ENCODE measurements at places on chromosomes 3 and 15.

DNA sequence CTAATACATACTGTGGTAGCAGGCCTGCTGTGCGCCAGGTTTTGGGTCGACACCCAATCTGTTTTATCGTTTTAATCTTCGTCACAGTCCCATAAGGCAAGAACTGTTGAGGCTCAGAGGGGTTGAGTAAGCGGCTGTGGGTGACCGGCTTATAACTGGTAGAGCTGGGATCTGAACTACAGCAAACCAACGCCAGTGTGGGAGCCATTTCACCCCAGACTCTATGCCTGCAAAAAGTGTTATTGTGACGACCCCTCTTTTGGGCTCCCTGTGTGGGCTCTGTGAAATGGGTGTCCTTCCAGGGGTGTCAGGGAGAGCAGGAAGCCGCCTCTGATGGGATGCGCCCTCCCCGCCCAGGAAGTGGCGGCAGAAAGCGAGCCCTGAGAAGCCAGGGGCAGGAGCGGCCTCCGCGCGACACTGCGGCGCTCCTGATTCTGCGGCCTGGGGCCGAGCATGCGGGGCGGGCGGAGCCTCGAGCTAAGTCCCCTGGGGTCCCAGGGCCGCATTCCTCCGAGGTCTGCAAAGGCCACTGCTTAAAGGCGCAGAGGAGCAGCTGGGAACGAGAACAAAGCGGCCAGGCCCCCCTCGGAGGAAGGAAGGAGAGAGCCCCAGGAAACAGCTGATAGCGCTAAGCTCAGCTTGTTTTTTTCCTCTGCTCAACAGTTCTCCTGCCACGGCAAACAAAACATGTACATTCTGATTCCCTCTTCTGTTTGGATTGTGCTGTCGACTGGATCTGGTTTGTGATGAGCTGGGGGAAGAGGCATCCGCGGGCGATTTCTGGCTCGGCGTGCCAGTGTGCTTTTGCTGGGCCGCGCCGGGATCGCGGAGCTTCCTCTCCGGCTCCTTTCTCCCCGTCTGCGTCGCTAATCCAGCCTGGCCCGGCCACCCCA is 33.9 kb downstream of the GRK7 start:
- no peak for DNase-seq

GRCh38 chr15:37098468-37099318 is 1.7 kb downstream of the MEIS2 start:
- DNase-seq, result no peak

- no peak for DNase-seq
Observed at GRCh38 chr3:7874116-7874515, 627.5 kb upstream of the LMCD1 start.

DNA sequence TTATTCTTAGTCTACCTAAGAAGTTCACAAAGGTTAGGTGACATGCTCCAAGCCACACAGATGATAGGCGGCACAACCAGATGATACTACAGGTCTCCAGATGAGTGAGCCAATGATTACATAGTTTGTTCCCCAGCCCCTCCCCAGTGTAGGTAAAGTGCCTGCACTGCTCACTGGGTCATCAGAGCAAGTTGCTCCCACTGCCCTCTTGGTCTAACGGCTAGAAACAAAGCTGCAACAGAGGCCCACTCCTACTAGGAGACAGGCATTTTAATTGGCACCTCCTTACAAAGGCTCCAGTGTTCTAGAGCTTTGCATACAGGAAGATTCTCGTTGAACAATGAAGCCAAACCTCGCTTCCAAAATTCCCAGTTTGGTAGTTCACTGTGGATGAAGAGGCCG is 47.3 kb downstream of the TMEM44 start:
- no peak for DNase-seq

DNA sequence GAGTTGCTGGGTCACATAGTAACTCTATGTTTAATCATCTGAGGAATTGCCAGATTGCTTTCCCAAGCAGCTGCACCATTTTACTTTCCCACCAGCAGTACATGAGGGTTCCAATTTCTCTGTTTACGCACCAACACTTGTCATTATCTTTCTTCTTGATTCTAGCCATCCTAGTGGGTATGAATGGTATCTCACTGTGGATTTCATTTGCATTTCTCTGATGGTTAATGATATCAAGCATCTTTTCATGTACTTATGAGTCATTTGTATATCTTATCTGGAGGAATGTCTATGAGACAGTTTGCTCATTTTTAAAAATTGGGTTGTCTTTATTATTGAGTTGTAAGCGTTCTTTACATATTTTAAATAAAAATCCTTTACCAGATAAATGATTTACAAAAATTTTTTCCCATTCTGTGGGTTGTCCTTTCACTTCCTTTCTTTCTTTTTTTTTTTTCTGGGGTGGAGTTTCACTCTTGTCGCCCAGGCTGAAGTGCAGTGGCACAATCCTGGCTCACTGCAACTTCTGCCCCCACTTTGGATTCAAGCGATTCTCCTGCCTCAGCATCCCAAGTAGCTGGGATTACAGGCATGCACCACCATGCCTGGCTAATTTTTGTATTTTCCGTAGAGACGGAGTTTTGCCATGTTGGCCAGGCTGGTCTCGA is 8.9 kb upstream of the SGO1 start:
- no peak for DNase-seq

GRCh38 chr3:134061401-134061800 is 31.7 kb upstream of the SLCO2A1 start:
- DNase-seq, result no peak

GRCh38 chr15:58146749-58147148 is 8.6 kb downstream of the AQP9 start:
- DNase-seq, result no peak

DNA sequence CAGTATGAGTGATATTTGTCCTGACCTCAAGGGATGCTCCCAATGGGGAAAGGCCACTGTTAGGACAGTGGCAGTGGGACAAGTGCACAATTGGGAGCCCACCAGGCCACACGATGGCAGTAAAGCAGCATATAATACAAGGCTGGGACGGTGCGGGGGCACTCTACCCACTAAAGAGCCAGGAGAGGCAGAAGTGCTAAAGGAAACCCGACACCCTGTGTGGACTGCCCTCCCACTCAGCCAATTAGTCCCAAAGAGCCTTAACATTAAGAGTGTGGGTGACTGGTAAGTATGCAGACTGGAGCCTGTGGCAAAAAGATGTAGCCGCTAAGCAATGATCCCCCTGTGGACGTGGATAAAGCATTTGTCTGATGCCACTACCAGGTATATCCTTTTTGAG is 8.2 kb upstream of the ZNF589 start:
- DNase-seq, result no peak

- DNase-seq, result no peak
Observed at GRCh38 chr15:30997270-30997669, 5.8 kb upstream of the MTMR10 start.

DNA sequence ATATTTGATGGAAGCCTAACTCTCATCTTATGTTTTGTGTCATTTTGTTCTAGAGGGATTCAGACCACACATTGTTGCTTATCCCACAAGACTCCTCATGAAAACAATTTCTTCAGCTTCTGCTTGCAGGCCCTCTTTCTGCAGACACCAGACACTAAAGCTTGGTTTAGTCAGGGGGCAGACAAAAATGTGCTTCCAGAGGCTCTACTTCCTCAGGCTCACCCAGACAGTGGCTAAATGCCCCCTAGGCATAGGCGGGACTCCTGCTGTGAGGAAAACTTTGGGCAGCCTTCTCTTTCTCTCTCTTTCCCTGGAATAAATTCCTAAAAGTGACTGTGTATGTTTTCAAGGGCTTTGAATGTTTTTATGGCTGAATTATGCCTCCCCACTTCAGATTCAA is 435.4 kb upstream of the ATP11B start:
- DNase-seq, result no peak

GRCh38 chr15:65334586-65335231 is 30.2 kb downstream of the RNU5B-1 start:
- no peak for DNase-seq

DNA sequence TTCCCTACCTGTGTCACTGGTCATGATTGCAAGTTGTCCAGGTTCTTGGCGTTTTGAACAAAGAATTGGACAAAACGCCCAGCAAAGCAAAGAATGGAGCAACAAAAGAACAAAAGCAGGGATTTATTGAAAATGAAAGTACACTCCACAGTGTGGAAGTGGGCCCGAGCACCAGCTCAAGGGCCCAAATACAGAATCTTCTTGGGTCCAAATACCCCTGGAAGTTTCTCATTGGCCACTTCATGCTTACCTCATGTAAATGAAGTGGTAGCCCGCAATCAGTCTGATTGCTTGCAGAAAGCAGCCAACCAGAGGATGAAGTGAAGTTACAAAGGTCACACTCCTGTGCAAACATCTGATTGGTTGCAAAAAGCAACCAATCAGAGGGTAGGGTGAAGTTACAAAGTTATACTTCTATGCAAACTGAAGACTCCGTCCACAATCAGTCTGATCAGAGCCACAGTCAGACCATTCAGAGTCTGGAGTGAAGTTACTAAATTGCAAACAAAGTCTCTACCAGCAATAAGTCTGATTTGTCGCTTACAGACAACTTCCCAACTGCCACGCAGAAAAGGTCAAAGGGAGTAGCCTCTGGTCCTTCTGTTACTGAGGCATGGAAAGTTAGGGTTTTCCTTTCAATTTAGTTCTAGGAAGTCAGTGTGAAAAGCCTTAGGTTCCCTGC is 8.3 kb upstream of the TM4SF1 start:
- DNase-seq, result no peak

- no peak for DNase-seq
Observed at GRCh38 chr15:88375234-88375927, 91.8 kb downstream of the MRPL46 start.

DNA sequence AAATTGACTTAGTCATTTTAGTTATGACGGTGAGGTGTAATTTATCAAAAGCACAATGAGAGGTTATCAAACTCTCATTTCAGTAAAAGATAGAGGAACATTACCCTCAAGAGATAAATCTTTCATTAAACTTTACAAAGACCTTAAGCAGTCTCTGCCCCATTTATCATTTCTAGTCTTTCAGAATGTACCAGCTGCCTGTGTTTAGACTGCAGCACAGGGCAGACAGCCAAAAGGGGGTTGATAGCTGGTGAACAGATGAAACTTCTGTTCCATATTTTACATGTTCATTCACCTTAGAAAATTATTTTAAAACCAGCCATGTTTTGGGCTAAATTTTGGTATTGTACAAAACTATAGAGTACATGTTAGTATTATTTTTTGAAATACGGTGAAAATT is 514.6 kb upstream of the CNTN3 start:
- no peak for DNase-seq

DNA sequence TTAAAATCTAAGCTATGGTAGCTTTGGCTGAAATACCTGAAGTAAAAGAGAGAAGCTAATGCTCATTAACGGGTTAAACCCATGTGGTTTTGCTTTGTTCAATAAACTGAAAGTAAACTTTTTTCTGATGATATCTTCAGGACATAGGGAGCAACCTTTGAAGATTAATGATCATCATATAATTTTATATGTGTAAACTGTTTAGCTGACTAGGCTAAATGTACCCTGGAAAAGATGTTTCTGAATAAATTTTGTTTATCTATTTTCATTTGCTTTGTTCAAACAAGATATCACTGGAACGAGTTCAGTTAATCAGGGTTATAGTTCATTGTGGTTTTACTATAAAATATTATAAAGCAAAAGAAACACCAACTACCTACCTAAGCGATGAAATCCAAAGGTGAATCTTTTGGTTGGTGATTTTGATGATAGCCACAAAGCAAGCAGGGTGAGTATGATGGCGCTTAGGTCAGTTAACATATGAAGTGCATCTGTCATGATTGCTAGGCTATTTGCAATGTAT is 11.7 kb downstream of the SLC30A4 start:
- no peak for DNase-seq

DNA sequence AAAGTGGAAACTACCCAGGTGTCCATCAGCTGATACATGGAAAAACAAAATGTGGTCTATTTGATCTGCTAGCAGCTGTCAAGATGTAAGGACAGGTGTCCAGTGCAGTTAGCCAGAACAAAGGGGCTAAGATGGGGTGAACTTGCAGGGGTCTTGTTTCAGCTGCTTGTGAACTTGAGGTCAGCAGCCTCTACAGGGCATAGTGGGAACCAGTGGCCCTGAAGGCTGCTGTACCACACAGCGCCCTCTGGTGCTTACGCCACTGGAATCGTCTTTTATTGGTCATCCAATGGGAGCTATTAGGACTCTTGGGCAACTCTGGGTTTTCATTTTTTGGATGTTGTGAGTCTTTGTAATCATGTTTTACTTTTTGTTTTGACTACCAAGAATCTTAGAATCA is 62.2 kb upstream of the CTSH start:
- DNase-seq, result no peak

DNA sequence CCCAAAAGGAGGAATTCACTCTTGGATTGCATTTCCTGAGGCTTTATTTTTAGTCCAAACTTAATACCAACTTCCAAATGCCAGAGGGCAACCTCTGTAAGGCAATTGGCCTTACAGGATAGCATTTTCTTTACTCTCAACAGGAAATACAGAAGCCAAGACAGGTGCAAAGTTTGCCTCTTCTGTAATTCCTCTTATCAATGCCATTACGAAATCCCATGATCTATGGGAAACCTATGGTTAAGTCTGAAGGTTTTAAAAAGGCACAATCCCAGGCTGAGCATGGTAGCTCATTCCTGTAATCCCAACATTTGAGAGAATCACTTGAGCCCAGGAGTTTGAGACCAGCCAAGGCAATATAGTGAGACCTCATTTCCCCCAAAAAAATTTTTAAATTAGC is 14.9 kb downstream of the PKM start:
- DNase-seq, result no peak

DNA sequence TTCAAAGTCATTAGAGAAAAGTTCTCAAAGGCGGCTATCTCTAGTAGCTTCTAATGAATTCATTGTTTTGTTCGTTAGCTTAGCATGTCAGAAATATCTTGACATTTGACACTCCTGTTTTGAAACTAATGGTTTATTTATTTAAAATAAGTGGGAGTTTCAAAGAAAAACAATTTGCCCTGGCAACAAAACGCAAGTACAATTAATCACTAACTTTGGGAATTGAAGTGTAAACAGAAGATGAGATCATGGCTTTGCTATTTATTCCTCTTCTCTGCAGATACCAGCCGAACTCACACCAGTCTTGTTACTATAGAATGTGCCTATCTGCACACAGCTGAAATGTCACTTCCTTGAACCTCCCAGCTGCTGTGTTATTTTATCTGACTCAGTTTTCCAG is 27.5 kb downstream of the MASP1 start:
- no peak for DNase-seq

GRCh38 chr15:40389824-40390595 is 7.5 kb downstream of the KNSTRN start:
- no peak for DNase-seq

DNA sequence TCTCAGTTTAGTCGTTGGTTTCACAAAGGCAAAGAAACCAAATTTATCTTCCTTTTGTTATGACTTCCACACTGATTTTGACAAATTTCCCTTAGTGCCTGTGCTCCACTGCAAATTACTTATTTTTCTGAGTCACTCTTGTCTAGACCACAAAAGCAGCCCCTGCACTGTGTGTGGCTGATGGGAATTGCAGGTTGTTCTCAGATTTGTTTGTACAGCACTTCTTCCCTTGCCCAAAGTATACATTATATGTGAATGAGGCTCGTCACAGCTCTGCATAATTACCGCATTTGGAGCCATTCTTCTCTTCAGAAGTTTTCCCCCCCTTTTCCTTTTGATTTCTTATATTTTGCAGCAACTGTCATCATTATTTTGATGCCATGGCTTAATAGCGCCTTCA is 354.2 kb upstream of the IL12A start:
- no peak for DNase-seq

- DNase-seq, result no peak
Observed at GRCh38 chr15:33188641-33189257, 5.8 kb downstream of the FMN1 start.

Measured in cortex of kidney (tissue), 1 donor.